Kidney epithelial cell (primary cell): ENCODE measurements at places on chromosomes 11 and 22. TPM values are rescaled to one million over a fixed set of nuclear protein-coding genes. Genes with fewer than 3 reads are reported as not detected.

Gene PRODH
- total RNA-seq = 1.9 and 5.2 TPM in 2 replicates

- no peak for DNase-seq
Measured at GRCh38 chr11:57303990-57304579, 20.7 kb downstream of the TNKS1BP1 start.

DNA sequence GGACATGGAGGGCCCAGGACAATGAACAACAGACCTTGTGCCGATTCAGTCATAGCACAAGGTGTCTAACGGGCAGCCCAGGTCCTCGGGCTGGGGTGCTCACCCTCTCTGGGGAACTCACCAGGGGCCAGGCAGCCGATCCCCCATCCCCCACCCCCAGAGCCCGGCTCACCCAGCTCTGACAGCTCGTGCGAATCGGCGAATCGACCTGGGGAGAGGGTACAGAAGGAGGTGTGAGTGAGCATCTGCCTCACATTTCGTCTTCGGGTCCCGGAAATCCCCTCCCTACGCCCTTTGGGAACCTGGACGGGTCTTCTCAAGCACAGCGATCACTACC, 423 bp downstream of the PEX16 start:
- DNase-seq = no peak

DNA sequence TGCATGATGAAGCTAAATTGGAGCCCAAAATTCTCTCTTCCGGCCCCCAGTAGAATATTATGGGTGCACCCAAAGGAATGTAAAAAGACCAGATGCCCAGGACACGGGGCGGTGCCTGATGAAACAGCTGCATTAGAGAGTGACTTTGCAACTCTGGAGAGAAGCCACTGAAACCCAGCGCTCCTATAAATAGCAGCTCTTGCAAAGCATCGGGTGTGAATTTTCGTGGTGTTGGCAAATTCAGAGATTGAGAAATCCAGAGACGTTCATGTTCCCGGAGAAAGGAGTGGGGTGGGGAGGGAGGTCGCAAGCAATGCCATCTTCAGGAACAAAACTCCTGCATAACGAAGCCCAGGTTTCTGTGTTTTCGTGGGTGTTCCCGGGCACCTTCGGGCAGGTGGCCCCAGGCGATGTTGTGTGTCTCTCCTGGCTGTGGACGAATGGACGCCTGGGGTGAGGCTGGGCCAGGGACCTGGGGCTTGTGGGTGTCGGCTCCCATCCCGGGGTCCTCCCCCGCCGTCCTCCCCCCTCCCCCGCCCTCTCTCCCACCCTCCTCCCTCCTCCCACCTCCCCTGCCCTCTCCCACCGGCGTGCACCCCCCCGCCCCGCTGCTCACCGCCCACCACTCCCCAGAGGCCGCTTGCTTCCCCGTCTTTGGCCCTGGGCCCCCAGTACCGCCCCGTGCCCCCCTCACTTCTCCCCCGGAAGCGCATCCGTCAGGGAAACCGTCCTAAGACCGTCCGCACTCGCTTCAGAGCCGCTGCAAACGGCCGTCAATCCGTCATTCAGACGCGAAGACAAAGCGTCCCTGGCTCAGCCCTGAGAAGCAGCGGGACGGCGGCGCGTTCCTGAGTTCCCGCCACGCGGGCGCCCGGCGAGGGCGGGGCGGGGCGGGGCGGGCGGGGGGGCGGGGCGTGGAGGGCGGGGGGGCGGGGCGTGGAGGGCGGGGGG, 26.7 kb upstream of the TOLLIP start:
- no peak for DNase-seq

DNA sequence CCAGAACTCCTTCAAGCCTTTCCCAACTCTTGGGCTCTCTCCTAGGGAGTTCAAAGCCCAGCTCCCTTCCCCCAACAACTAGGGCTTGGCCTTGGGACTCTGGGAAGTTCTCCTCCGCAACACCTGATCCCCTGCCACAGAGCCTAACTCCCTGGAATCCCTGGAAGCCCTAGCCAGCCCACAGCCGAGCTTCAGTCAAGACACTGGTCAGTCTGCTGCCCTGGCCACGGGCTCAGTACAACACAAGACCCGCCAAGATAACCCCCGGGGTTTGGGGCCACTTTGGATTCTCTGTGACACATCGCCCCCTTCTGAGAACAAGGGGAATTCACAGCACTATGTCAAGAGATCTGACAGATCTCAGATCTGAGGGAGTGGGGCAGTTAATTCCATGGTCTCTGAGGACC, 58.3 kb downstream of the SLC22A12 start:
- DNase-seq = no peak

Gene IGF2
- 8.7 and 11.4 TPM in 2 replicates for total RNA-seq

GRCh38 chr22:40572976-40573375, 63.5 kb downstream of the MRTFA start:
- DNase-seq = no peak

Gene CCDC81
- not detected in 2 replicates for total RNA-seq

GRCh38 chr11:86660088-86660487, 12.3 kb downstream of the ME3 start:
- DNase-seq = no peak

DNA sequence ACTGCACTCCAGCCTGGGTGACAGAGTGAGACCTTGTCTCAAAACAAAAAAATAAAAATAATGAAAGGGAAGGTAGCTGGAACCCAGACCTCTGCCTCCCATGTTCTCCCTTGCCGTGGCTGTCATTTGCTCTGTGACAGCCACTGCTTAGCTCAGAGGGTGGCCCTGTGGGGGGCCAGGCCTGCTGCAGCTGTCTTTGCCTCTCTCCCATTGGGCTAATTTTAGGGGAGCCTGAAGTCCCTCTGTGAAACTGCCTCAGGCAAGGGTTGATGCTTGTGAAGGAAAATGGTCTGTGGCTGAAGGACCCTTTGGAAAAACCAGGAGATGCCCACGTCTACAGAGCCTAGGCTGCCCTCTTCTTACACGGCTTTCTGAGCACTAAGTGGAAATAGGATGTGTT, 42.9 kb downstream of the C11orf91 start:
- no peak for DNase-seq

DNA sequence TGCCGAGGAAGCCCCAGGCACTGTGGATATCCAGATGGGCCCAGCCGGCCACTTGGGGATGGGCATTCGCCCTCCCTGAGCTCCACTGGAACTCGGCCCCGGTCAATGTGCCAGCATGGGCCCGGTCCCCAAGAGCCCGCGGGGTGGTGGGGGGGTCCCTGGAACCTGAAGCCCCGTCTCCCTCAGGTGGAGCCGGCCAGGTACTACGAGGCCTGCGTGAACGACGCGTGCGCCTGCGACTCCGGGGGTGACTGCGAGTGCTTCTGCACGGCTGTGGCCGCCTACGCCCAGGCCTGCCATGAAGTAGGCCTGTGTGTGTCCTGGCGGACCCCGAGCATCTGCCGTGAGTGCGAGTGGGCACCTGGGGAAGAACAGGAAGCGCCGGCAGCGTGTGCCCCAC, 21.2 kb downstream of the MUC5AC start:
- DNase-seq = no peak

DNA sequence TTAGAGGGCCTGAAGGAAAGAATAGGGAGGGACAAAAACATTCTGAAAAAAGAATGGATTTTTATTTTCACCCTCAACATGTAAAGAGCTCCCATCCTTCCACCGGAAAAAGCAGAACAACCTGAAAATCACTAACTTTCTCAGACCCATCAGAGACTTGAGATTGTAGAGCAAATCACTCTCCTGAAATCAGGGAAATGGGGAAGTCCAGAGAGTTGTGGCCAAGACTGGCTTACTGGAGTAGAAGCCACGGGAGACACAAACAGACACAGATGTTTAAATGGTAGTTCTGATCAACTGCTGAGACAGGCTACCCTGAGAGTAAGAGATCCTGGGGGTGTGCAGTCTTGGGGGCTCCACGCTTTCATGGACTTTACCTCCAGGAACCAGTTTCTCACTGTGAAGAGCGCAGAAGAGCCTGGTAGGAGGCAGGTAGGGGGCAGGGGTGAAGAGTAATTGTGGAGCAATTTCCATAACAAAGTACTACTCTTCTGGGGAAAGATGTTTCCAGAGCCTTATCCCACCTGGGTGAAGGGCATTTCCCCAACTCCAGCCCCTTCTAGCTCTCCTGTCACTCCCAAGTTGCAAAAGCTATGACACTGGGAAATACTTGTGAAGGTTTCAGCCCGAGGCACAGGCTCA, 47.1 kb downstream of the ASCL2 start:
- DNase-seq = no peak

DNA sequence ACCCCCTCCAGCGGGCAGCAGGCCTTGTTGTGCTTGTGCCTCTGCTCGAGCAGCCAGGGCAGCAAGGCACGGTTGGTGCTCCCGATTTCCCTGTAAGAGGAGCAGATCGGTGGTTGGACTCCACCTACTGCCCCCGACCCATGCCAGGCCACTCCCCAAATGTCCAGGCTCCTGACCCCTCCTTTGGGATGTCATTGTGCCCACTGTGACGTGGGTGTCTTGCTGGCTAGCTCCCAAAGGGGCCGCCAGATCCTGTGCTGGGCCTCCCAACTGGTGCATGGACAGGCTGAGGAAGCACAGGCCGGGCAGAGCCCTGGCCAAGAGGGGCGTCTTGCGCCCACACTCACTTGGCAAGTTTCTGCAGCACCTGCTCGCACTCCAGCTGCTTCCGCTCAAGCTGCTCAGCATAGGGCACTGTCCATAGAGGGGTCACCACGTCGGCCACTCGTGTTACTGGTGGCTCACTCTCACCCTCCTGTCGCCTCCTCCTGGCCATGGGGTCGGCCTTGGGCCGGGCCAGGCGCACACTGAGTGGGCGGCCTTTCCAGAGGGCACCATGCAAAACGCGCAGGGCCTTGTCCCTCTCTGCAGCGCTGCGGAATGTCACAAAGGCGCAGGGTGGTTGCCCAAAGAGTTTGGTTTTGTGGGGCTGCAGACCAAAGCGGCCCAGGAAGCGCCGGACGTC, at the start of gene RANBP1:
RANBP1 (plus strand) TSS at position 414 of the 685 bp plus-strand sequence; CDS start at position 495, 81 bp downstream.
- no peak for DNase-seq
